ENCODE measurements at places on chromosomes 1 and 21.
A peak's percentile ranks its signal among the peaks of the same experiment; 100 is the strongest.

DNA sequence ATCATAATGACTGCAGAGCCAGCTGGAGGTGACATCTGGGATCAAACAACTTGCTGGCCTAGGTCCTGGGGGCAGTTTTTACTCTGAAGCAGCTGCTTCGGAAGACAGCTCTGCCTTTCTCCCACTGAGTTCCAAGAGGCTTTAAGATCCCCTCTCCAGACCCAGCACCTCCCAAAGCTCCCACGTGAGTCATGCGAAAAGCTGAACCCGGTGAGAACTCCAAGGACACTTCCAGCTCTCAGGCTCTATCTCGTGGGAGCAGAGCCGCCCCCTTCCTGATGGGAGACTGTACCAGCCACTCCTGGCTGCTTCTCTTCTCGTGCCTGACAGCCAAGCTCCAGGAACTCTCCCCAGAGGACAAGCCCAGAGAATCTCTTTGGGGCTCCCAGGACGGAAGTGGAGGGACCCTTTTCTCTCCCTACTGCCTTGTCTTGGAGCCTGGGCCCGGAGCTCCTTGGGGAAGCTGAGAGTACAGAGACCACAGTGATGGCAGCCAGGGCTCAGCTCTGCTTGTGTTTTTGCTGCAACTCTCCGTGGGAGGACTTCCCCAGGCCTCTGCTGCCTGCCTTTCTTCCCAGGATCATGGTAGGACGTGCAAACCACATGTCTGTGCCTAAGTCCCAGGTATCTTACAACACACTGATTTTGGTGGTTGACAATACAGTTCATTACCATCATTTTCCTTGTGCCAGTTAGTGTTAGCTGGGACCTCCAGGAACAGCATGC, 40.6 kb downstream of the STUM start:
- DNase-seq, result no peak

- DNase-seq, result no peak
Measured at GRCh38 chr1:201400212-201400851, 1.2 kb upstream of the LAD1 start.

DNA sequence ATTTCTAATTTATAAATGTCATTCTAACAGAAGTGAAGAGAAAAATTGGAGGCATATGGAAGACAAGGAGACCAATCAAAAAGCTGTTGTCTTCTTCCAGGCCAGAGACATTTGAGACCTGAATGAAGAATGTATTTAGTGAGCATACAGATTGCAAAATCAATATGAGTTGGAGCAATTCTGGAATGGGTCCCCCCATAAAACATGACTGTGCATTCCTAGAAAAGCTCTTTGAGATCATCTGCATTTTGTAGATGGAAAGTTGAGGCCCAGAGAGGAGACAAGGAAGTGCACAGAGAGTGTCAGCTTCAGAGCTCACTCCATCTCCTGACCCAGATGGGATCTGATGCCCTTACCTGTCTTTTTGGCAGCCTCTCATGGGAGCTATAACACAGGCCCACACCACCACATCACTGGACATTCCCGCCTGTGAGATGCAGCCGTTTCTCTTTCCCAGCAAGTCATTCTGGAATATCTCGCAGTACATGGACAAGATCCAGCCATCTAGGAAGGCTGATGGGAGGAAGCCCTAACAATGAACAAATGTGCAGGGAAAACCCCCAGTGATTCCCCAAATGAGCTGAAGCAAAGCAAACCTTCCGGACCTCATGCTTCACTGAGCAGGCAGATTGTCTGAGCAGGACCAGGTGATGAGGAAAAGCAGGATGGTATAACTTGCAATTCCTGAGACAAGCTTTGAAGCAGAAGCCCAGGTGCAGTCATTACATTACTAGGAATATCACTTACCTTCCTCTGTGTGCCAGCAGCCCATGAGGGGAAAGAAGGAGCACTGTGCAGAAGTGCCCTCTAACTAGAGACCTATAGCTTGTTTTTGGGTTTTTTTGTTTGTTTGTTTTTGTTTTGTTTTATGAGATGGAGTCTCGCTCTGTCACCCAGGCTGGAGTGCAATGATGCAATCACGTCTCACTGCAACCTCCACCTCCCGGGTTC, 445.6 kb downstream of the PLPP3 start:
- DNase-seq, result no peak

- no peak for DNase-seq
Measured at GRCh38 chr1:1026599-1027413, 6.9 kb downstream of the AGRN start.

GRCh38 chr1:246151796-246152434, 355.2 kb downstream of the SMYD3 start:
- no peak for DNase-seq

DNA sequence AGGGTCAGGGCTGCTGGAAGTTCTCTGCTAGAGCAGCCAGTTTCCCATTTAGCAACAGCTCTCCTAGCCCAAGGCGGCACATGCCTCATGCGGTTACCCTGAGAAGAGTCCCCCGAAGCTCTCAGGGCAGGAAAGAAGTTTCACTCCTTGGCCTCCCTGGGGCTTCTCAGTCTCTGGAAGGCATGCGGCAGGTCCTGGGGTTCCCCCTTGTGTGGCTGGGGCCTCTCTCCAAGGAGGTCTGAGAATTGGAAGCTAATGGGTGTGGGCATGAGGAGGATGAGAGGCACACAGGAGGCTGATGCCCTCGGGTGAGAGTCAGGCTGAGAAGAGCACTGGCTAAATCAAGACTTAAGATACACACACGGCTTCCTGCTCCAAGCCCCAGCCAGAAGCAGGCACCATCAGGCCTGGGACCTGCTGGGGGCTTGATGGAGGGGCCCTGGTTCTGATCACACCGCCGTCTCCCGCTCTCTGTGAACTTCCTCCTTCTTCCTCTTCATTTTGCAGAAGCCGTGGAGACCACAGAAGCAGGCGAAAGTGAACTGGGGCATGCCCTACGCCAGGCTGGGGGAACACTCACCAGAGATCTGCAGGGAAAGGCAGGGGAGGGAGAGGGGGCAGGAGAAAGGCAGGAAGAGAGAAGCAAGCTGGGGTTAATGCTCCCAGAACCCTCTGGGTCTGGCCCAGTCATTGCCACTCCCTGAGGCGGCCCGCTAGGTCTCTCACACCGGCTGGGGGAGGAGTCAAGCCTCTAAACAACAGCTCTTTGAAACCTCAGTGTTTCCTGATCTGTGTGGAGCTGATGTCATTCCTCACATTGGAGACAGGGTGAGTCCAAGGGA, 15.1 kb downstream of the BLACAT1 start:
- peak; percentile 85 for DNase-seq

GRCh38 chr1:67632356-67632755, 52.6 kb upstream of the GADD45A start:
- DNase-seq, result no peak

GRCh38 chr1:244319283-244320132, 132.2 kb downstream of the ADSS2 start:
- DNase-seq, result peak; percentile 67

DNA sequence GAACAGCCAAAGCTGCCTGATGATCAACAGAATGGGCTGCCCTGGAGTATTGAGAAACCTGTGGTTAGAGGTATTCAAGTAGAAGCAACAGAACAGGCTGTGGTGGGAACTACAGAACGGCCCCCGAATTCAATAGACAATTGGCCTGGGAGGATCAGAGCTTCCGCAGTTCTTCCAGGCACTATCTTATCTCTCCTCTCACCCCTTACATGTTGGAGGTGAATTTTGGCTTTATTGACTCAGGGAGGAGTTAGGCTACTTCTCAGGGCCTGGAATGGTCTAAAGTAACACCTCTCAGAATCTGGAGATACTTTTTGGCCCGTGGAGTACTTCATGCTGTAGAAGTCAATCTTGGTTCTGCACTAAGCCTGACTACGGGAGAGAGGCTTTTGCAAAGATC, 253.0 kb downstream of the PRDM2 start:
- DNase-seq, result no peak

DNA sequence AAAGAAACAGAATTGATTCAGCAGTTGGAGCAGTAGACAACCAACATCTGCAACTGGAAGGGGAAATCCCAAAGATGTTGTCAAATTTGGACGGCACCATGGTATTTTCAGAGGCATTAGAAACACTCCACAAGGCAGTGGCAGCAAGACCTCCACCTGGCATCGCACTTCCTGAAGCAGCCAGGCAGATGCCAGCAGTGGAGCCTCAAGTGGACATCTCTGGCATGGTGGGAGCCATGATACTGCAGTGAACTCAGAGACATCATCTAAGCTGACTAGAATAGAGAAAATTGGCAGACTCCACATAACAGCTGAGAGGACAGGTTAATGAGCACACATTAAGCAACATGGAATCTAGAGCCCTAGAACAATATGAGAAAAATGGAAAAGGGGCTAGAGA, 33.9 kb upstream of the RGS8 start:
- no peak for DNase-seq

DNA sequence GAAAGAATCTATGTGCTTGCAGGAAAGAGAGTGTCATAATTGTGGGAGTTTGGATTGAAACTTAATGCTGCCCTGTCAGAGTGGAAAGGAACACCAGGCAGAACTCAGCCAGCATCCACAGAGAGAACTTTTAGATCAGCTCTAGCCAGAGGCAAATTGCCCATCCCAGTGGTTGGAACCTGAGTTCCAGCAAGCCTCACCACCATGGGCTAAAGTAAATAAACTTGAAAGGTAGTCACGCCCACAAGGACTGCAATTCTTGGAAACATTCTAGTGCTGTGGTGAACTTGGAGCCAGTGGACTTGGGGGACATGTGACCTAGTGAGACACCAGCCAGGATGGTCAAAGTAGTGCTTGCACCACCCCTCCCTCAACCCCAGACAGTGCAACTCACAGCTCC, 571.6 kb downstream of the LRRIQ3 start:
- DNase-seq, result no peak

- DNase-seq, result no peak
Measured at GRCh38 chr1:59390307-59390706, 93.4 kb downstream of the FGGY start.

DNA sequence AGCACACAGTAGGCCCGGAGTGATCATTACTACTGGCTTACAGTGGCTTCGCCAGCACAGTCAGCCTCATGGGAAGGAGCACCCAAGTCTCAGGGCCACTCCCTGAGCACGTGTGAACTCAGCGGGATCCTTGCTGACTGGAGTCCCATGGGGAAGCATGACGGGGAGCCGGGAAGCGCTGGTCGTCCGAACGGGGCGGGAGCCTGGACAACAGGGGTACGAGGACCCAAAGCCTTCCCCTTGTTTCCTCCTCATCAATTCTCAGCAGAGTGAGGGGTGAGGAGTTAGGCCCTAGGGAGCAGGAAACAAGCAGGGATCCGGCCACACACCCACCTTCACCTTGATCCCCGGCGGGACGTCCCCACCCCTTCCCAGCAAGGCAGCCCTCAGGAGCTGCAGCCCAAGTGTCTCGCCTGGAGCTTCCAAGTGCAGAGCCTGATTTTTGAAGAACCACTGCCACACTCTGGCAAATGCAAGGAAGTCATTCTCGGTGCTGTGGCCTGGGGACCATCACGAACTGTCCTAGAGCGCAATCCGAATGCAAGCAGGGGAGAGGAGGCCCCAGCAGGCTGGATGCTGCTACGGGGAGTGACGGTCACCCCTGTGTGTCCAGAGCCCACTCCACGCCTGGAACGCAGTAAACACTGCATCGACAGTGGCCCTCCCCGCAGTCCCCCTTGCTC, 35.5 kb downstream of the TOMM20 start:
- DNase-seq, result peak; percentile 53

DNA sequence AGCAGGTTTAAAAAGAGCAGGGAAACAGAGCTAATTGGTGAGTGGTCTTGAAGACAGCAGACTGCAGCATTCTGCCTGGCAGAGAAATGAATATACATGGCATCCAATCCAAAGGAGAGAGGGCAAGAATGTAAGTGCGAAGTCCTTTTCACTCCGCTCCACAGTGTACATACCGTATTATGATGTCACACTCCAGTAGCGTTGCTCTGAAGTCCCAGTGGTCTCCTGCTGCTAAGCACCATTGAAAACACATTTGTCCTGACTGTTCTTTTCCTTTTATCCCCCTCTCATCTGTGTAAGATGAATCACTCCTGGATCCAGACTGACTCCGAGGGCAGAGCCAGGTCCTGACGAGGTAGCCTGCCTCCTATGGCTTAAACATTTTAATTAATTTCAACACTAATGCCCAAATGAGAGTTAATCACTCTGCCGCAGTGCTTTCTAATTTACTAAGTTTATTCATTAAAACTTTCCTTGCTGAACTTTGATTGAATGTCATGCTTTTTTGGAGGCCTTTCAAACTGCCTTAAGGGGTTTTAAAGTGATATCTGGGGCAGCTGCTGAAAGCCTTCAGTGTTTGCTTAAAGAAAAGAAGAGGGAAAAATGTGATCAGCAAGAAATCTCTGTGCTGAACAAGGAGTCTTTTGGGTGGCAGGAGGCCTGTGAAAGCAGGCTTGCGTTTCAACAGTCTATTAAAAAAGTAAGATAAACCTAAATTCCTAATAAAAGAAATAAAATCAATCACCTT, 227.2 kb downstream of the ATG4C start:
- DNase-seq, result no peak

GRCh38 chr1:6560267-6560666, 5.2 kb downstream of the TAS1R1 start:
- DNase-seq, result no peak

DNA sequence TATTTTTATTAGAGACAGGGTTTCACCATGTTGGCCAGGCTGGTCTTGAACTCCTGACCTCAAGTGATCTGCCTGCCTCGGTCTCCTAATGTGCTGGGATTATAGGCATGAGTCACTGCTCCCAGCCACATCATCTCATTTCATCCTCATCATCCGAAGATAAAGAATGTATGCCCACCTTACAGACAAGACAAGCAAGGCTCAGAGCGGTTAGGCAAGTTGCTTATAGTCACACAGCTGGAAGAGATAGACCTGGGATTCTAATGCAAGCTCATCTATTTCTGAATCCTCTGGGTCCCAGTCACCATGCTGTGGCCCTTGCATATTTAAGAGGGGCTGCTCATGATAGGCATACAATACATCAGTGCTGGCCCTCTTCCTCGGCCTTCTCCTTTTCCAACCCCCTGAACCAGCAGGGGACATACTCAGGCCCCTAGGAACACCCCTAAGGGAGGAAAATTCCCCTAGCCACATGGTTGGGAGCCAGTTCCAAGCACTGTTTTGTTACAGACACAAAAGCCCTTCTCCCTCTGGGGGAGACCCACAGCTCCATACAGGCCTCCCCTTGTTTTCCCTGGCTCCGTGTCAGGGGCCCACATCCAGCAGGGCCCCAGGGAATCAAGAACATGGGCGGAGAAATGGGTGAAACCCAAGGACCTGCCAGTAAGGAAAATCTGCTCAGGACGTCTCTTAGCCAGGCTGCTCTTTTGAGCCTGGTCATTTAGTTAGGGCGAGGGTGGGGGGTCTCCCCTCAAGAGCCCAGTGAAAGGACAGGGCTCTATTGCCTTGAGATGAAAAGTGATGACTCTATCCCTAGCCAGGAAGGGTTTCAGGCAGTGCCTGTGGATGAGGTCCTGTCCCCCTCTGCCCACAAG, 6.9 kb downstream of the CSRP1 start:
- no peak for DNase-seq

GRCh38 chr1:215631489-215631888, 64.4 kb downstream of the KCTD3 start:
- DNase-seq, result no peak

DNA sequence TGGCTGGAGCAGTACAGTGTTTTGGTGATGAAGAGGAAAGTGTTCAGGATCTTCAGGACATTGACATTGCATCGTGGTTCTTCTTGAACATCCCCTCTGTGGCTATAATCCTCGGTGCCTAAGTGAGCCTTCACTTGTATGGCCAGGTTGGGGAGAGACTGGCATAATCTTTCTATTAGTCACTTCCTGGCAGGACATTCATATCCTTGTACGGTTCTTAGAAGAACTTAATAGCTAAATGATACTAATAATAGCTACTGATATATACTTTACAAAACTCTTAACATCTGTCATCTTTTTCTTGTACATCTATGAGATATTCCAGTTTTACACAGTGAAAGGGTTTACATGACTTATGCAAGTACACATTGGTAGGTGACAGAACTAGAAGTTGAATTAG, 35.8 kb downstream of the CELF3 start:
- DNase-seq, result no peak
